ENCODE measurements at places on chromosomes 12 and 14. TPM values are rescaled to one million over a fixed set of nuclear protein-coding genes. Genes with fewer than 3 reads are reported as not detected.

Gene KCNK13
- 0.10 TPM for total RNA-seq

Gene WNK1
- 118 TPM for total RNA-seq

Gene SDR9C7
- total RNA-seq, result not detected

Gene KRT85
- not detected for total RNA-seq

Gene TBX3
- 53.3 TPM for total RNA-seq

Gene PTGER2
- total RNA-seq, result 3.3 TPM

Gene FAM161B
- 1.6 TPM for total RNA-seq

Gene CATSPERB
- total RNA-seq, result not detected

Gene MAP3K9
- 7.1 TPM for total RNA-seq

Gene LYZ
- 0.05 TPM for total RNA-seq

Gene SERPINA12
- not detected for total RNA-seq

Gene KRT6C
- total RNA-seq, result not detected

Gene C1S
- total RNA-seq, result 42.0 TPM

Gene CCDC198
- total RNA-seq, result 2.0 TPM
